Activated CD8-positive, alpha-beta memory T cell treated with anti-CD3 and anti-CD28 coated beads for 1 hour (primary cell): ENCODE measurements at places on chromosomes 3 and 15.
A peak's percentile ranks its signal among the peaks of the same experiment; 100 is the strongest.

DNA sequence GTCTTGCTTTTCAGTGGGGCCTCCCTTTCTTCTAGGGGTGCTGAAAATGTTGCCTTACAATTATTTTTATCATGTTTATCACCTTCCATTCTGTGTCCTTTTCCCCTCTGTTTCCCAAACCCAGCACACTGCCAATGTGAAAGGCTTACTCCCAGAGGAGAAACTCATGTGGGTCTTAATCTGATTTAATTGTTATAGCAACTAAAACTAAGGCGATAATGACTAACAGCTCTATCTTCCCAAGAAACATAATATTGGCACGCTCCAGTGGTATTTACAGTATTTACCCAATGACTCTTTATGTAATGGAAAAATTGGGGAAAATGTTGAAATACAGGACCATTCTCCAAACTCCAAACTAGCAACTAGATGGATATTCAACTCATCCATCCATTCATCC, 58.4 kb downstream of the MESD start:
- DNase-seq, result no peak

- DNase-seq, result no peak
Measured at GRCh38 chr15:80856809-80857377, 77.7 kb downstream of the CEMIP start.

DNA sequence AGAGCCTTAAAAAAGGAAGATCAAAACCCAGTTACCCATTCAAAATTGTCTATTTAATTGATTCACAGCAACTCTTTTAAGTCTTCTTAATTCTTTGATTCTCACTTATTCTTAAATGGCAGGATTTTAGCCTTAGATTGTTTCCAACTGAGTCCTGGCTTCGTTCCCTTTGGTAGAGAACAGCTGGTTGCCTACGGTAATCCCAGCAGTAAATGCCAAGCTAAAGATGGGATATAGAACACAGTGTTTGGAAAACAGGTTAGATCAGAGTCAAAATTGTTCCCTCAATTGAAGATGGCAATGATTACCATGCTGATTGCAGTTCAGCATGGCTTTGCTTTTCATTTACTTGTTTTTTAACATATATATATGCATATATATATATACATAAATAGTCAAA, 300.9 kb downstream of the PYDC2 start:
- no peak for DNase-seq

- no peak for DNase-seq
Measured at GRCh38 chr3:94004301-94004910, 24.0 kb downstream of the STX19 start.

DNA sequence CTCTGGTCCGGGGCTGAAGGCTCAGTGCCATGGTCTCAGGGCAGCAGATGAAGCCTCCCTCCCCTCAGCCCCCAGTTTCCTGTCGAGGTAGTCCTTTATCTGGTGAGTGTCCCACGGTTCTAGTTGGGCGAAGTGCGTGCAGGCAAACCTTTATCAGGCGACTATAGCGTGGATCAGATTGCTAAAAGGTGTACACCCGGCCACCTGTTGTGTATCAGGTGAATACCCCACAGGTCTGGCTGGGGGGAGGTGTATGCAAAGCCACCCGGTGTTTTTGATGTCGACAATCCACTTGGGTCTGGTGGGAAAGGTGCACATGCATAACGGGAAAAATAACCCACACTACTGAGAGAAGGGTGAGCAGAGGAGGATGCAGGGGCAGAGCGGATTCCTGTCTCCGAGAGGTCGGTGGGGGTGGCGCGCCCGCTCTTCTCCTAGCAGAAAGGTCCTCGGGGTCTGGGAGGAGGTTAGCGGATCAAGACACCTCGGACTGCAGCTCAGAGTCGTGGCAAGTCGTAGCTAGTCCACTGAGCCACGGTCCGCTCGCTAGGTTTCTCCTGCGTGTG, 507 bp downstream of the SLC12A6 start:
- peak; percentile 11 for DNase-seq

- no peak for DNase-seq
Measured at GRCh38 chr3:100073714-100074307, 40.5 kb downstream of the FILIP1L start.

DNA sequence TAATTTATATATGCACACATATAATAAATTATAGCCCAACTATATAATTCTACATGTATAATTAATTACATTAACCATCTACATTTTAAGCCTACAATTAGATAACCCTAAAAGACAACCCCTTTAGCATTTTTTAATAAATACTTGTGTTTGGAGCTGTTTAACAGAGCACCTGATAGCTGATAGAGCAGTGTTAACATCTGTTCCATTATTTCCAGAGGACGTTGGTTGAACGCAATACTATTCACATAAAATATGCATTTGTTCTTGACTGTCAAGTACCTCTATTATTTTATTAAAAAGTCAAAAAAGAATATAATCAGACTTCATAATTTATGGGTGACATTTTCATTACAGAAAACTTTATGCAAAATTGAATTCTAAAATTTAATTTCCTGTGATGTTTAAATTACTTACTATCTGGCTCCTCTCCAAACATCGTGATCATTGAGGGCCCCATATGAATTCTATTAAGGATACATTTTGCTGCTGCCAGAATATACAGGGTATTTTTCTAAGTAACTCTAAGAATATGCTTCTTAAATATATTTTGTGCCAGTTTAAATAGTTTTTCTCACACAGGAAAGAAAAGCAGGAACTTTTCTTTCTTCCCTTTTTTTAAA, 234.3 kb downstream of the SHOX2 start:
- no peak for DNase-seq

GRCh38 chr3:73448761-73449301, 175.9 kb downstream of the PDZRN3 start:
- DNase-seq, result no peak

GRCh38 chr15:85755471-85755870, 39.3 kb downstream of the KLHL25 start:
- no peak for DNase-seq

- DNase-seq, result no peak
Measured at GRCh38 chr3:12870942-12871341, 29.6 kb upstream of the RPL32 start.

- no peak for DNase-seq
Measured at GRCh38 chr15:56208185-56208584, 35.5 kb downstream of the RFX7 start.

GRCh38 chr3:61092870-61093269, 158.4 kb downstream of the FHIT start:
- no peak for DNase-seq

DNA sequence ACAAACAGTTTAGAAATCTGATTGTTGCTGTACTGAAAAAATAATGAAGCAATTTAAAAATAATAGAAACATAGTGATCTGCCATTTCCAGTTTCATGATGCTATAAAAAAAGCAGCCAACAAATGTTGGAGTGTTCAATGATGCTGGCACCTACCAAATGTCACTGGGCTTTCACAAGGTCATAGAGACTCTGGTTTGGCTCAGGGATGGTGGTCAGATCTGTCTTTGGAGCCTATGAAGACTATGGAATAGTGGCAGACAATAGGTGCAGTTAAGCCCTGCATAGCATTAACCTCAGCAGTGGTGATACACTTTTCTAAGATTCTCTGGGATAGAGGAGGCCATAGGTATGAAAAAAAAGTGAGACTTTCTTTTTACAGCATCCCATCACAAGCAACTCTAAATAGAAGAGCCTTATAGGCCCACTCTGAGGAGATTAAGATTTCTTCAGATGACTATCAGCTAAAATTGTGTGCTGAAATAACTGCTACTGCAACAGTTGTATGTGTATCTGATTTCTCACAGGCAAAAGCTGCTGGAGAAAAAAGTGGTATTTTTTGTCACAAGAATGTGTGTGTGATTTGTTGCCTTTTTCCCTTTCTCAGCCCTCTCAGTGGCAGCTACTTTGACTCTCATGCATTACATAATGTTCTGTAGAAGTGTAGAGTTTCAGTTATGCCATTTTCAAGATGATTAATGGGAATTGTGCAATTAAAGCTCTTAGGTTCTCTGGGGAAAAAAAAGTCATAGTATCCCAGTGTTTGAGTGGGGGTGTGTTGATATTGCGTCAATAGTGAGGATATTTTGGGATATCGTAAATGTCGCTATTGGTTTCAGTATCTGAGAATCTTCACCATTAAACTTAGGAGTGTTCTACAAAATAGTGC, 137.4 kb downstream of the MBNL1 start:
- no peak for DNase-seq

DNA sequence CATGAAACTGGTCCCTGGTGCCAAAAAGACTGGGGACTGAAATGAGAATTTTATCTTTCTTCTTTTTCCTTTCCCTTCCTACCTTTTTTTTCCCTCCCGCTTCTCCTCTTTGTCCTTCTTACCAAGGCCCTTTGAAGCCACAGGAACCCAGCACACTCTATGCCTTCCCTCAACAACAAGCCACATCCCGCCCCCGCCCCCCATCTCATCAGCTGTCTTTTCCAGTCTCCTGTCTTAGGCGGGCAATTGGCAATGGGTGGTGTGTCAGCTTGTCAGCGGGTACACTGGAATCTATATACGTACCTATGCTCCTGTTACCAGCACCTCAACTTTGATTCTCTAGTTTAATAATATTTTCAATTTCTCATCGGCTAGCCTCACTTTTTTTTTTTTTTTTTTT, 56.3 kb upstream of the CHD2 start:
- no peak for DNase-seq

GRCh38 chr15:57532731-57533447, 58.8 kb upstream of the MYZAP start:
- DNase-seq, result no peak

DNA sequence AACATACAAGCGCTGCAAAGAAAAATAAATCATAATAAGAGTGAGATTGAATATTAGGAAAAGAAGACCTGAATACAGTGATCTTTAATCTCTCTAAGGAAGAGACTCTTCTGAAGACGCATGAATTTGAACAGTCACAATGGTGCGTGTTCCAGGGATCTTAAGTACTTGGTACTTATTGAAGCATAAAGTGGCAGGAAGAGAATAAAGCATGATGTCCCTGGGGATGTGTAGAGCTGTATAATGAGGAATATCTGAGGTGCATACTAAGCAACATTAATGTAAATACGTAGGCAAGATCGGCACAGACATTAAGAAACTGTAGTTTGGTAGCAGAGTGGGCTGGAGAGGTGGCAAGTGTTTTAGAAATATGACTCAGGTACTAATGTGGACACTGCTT, 246.2 kb upstream of the MCTP2 start:
- no peak for DNase-seq

- no peak for DNase-seq
Measured at GRCh38 chr3:62632510-62633294, 242.5 kb downstream of the CADPS start.

DNA sequence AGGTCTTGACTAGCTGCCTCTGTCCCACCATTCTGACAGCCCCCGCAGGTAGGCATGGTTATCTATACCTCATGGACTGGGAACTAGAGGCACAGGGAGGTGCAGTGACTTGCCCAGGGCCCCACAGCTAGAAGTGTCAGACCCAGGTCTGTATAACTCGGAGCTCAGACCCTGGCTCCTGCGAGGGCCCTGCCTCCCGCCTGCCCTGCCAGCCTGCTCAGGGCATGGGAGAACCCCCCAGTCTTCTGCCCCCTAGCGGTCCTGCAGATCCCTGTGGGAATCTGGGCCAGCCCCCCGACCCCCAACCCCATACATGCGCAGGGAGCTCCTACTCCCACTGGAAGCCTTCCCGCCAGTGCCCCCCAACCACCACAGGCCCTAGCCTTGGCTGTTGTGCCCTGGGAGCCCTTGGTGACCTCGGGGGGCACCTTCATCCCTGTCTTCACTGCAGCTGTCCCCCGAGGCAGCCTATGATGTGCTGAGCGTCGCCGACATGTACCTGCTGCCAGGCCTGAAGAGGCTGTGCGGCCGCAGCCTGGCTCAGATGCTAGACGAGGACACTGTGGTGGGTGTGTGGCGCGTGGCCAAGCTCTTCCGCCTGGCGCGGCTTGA, 6.9 kb downstream of the ABTB1 start:
- no peak for DNase-seq

DNA sequence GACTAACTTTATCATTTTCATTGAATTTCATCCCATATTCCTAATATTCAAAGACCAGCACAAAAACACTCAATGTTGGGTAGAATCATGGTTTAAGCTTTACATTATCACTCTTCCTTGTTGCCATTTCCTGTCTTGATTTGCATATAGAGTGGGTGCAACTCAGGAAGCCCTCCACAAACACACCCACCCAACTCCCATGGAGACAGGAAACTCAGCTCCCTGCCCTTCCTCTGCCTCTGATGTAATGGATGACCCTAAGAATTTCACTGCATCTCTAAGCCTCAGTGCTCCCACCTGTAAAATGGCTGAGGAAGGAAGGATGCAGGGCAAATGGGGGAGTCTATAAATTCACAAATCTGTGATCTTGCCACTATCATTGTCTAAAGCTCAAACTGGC, 98.1 kb upstream of the BFSP2 start:
- DNase-seq, result no peak

DNA sequence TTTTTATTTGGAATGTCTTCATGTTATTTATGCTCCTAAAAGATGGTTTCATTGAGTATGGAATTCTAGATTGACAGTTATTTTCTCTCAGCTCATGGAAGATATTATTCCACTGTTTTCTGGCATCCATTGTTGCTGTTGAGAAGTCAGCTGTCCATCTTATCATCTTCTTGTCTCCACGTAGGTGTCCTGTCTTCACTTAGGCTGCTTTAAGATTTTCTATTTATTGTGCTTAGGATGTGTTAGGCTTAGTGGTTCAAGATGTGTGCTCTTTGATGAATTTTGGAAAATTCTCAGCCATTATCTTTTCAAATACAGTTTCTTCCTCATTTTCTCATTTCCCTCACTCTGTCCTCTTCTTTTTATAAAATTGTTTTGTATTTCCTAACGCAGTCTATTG, 52.0 kb downstream of the SNRK start:
- DNase-seq, result no peak

DNA sequence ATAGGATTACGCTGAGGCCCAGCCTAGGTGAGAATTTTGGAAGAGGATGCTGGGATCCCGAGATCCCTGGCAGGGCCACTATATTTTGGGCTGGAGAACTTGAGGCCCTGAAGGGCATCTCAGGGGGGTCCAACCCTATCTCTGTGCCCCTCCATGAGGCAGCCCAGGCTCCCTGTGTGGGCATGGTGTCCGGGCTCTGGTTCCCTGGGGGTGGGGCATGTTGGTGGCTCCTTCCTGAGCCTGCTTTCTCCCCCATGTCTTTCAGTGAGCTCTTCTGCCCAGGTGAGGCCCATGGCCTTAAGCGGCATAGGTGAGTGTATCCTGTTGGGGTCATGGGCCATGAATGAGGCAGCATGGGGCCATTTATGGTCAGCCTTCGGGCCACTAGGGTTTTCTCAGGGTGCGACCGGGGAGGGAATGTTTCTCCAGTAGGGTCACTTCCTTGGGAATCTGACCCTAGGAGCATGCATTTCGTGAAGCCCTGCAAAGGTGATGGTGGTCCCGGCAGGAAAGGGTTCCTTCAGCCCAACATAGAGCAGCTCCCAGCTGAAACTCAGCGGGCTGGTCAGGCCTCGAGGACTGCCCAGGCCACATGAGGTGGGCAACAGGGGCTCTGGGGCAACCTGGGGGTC, 191.3 kb downstream of the UBE3A start:
- no peak for DNase-seq

DNA sequence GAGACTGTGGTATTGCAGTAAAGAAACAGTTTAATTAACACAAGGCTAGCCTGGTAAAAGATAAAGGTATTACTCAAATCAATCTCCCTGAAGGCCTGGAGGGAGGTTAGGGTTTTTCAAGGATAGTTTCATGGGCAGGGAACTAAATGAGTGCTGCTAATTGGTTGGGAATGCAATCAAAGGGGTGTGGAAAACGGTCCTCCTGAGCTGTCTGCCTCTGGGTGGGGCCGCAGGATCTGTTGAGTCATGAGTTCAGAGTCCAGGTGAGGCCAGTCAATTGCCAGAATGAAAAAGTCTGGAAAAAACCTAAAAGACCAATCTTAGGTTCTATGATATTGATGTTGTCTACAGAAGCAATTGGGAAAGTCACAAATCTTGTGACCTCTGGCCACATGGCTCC, 293.2 kb downstream of the MCTP2 start:
- no peak for DNase-seq
